CD4-positive, alpha-beta T cell treated with Interleukin-1 beta for 1 hour (primary cell): ENCODE measurements at places on chromosomes 2 and 18.

DNA sequence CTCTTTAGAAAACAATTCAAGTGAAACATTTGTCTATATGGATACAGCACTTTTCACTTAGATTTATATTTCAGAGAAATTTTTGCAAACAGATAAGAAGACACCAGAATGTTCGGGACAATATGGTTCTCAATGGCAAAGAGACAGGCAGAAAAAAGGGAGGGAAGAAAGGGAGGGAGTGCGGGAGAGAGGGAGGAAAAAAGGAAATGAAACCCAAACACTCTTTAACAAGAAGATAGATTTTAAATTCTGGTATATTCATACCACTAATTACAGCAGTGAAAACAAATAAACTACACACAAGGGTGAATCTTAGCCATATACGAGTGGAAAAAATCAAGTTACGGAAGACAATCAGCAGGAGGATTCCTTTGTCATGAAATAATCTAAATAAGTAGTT is 3.0 kb downstream of the PASK start:
- no peak for DNase-seq

GRCh38 chr2:226308323-226308680 is 491.3 kb downstream of the IRS1 start:
- DNase-seq = no peak

DNA sequence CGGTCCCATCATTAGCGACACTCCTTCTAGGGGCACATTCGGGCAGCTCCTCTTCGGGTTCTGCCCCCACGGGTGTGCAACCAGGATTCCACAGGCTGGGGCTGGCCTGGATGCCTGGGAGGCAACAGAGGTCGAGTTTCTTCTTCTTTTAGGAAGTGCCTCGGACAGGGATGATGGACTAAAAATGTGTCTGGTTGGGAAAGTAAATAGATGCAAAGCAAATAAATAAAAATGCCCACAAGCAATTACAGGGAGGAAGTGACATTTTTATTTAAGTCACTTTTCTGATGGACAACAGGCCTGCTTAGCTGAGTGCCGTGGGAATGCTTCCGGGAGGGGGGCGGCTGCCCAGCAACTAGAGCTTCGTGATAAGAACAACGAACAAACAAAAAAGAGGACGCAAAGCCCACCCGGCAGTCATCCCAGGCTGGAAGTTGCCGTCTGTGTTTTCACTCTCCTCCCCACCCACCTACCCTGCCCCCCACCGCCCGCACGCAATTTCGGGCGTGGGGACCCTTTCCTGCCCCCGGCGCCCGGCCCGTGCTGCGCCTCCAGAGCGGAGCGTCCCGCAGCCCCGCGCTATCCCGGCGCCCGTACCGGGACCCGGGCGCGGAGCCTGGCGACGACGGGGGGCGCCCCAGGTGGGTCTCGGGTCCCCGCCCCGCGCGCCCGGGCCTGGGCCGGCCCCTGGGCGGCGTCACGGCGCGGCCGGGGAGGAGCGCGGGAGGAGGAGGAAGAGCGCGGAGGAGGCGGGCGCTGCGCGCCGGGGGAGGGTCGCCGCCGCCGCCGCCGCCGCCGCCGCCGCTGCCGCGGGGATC is 412 bp upstream of the NCK2 start:
- DNase-seq = peak; percentile 75

DNA sequence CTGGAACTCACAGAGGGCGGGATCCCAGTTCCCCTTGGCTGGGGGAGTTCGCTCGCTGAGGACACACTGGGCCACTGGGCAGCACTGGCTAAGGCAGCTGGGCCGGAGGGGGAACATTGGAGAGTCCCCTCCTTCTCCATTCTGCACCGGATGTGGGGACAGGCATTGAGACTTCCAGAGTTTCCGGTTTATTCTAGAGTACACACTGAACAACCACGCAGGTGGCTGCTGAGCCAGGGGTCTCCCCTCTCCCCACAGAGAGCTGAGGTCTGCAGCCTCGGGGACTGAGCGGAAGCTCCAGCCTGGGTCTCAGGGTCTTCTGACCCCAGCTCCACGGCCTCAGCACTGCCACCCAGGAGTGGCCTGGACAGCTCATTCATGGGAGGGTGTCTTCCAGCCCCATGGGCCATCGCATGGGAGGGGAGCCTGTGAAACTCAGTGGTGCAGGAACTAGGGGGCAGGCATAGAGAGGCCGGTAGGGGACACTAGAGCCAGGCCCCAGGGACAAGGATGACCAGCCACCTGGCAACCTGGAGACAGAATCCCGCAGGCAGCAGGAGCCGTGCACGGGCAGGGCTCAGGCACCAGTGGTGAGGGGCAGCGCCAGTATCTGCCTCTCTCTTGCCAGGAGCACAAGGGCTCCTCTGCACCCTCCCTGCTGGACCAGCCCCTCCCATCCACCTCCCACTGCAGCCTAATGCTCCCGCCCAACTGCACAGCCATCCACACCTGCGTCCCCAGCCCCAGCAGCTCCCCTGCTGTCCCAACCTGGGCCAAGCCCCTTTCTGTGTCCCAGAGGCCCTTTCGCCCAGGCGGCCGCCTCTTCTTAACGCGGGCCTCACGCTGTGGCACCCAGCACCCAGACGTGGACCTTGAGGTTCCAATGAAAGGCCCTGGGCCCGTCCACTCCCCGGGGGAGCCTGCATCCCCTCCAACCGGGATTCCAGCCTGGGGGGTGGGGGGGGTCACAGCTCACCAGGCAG is 45.1 kb upstream of the GPC1 start:
- DNase-seq = no peak

DNA sequence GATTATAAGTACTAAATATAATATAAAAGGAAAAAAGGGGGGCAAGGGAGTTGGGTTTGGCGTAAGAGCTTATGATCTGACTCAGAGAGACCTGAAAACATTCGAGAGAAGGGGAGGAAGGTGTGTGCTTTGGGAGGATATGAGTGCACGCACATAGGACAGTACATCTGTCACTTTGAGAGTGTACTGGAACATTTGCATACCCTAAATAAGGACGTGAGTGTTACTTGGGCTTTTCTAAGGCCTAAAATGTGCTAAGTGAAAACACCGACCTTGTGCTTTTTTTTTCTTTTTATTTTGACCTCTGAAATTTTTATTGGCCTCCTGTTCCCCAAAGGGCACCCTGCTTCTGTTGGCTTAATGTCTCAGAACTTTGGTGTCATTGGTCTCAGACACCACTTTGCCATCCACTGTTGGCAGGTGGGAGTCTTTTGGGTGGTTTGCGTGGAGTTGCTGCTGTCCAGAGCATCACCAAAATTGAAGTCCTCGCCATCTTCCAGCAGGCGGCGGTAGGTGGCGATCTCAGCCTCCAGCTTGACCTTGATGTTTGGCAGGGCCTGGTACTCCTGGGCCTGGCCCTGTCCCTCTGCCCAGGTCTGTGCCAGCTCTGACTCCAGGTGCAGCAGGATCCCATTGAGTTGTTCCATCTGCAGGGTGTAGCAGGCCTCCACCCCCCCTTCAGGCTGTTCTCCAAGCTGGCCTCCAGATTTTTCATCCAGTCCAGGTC is 57.7 kb downstream of the CD28 start:
- DNase-seq = no peak

GRCh38 chr2:159292157-159292556 is 5.7 kb upstream of the WDSUB1 start:
- DNase-seq = no peak

GRCh38 chr2:221064880-221065279 is 507.2 kb downstream of the EPHA4 start:
- no peak for DNase-seq

DNA sequence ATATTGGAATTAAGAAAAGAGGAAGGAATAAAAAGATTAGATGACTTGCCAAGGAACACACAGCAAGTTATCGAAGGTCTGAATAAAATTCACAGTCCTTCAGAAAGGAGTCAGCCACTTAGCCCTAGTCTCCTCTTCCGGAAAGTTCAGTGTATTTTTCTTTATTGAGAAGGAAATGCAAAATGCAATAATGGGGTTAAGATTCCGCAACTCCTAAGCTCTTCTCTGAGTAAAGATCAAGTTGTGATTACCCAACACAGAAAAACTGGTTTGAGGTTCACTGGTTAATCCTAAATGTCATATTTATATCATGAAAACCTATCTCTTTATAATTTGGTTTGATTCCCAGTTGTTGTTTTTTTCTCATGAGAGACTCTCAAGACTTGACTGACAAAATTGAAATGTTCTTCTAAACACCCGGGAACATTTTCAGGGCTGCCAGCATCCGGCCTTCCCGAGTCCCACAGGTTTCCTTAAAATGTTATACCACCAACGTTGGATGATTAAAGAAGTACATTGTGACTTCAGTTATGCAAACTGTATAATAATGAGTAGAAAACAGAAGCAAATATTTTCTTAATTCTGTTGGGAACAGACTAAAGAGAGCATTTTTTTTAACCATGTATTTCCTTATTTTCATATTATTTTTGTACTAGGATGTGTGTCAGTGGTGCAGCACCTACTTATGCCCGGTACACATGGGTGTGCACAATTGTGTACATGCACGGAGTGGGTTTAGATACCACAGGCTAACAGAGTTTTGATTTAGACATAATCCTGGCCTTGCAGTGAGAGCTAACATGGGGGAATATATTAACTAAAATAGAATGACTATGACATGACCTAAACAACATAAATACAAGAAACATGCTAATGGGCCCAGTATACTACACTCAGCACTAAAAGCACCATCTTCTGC is 100.2 kb downstream of the STK39 start:
- DNase-seq = no peak

DNA sequence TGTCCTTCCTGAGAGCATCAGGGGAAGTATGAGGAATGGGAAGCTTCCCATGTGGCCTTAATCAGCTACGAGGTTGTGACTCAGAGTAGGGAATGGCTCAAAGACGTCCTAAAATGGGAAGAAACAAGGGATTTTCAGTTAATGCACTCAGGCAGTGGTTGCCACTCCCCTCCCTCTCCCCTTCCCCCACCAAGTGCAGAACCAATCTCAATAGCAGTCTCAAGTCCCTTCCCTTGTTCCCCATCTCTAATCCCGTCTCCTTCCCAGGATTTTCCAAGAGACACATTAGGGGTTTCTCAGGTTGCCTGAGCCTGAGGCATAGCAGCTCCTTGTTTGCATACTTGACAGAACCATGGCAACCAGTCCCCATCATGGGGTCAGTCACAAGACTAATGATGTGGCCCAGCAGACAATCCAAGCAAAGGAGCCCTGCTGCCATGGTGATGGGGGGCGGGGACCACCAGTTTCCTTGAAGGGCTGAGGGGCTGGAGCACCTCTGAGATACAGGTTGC is 18.2 kb upstream of the RESP18 start:
- no peak for DNase-seq

- DNase-seq = no peak
Observed at GRCh38 chr2:127414638-127415592, 3.3 kb upstream of the PROC start.

- DNase-seq = no peak
Observed at GRCh38 chr2:33344230-33344629, 132.2 kb upstream of the RASGRP3 start.

DNA sequence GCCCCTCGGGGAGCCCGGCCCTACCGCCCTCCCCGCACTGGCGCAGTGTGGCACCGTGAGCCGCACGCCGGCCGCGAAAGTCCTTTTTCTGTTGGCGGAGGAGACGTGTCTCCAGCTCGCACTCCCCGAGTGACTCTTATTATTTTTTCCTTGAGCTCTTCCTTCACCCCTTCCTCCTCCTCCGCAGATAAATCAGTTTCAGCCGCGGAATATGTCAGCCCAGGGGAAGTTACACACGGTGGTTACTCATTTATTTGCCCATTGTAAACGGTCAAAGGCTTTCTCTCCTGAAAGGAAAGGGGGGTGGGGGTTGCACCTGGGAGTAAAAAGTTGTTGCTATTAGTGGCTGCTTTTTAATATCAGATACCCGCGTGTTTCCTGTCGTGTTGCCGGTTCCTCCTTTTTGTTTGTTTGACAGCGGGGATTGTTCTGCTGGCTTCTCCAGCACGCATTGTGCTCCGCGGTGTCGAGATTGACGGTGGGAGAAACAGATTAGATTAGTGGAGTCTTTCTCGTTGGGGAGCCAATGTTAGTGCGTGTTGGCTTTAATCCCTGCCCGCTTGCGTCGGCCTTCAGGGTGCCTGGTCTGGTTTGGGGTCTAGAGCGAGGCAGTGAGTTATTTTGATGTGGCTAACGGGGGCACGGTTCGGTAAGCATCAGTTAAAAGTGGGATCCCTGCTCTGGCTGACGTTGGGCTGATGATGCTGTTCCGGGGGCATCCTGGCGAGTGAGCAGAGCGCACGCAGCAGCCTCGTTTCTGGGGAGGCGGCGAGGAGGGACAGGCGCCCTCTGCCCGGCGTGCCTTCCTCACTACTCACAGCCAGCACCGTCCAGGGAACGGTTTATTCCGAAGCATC is 1.6 kb downstream of the CRIM1 start:
- peak; percentile 27 for DNase-seq

GRCh38 chr18:25661831-25662230 is 309.9 kb upstream of the ZNF521 start:
- DNase-seq = no peak

- DNase-seq = no peak
Observed at GRCh38 chr2:195411219-195411687, 245.8 kb upstream of the SLC39A10 start.

- no peak for DNase-seq
Observed at GRCh38 chr2:114495046-114495445, 52.6 kb downstream of the DPP10 start.

DNA sequence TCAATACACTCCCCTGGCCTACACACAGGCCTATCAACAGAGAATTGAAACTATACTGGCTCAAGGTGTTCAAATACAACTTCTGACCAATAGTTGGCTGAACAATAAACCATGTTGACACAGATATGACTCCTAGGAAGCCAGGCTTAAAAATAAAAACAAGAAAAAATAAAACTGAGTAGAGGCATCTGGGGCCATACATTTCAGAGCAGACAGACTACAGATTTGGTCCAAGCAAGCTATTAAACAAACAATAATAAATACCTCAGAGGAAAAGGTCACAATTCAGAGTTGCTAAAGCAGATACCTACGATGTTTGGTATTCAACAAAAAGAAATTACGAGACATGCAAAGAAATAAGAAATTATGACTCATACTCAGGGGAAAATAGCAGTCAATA is 132.8 kb upstream of the ACVR2A start:
- no peak for DNase-seq

DNA sequence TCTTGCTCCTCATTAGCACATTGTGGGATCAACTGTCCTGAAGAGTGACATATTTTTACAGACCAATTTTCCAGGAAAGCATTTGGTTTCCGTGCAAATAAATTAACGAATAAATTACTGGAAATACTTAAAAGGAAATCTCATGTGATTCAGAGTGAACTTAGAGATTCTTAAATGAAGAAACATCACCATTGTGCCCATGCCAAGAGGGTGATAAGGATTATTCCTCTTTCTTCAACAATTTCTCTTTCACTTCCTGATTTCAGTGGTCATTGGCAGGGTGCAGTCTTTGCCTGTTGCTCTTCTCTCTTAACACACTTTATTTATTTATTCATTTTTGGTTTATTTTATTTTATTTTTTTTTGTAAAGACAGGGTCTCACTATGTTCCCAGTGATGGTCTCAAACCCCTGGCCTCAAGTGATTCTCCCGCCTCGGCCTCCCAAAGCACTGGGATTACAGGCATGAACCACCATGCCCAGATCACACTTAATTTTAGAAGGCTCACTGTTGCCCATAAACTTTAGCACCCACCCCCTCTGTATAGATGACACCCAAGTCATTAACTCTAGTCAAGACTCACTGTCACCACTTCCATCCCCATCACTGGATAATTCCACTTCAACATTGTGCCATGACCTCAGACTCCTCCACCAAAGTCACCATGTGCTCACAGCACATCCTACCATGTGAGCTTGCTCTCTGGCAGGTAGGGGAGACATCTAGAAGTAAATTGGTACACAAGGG is 92.6 kb upstream of the CERS6 start:
- no peak for DNase-seq
